Dorsolateral prefrontal cortex (tissue), 122 donors: ENCODE measurements at places on chromosomes 11 and 22. TPM values are rescaled to one million over a fixed set of nuclear protein-coding genes. Genes with fewer than 3 reads are reported as not detected.

DNA sequence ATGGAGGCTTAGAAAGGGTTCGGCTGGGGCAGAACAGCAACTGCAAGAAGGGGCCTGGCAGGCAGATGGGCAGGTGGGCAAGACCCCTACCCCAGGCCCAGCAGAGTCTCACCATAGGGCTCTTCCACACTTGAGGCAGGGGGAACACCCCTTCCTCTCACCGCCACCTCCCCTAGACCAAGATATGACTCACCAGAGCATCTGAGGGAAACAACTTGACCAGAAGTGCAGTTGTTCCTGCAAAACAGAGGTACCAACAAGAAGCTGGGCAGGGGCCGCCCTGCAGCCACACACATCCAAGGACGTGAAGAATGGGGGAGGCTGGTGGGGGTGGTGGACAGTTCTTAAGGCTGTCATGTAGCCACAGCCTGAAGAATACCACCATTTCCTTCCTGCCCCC is 10.9 kb downstream of the TMPRSS5 start:
- DNase-seq = no peak

GRCh38 chr22:24095826-24096757 is 85.0 kb downstream of the CABIN1 start:
- no peak for DNase-seq

Gene RAB36
- total RNA-seq = 13.6 TPM

Gene PGA5
- not detected for total RNA-seq

DNA sequence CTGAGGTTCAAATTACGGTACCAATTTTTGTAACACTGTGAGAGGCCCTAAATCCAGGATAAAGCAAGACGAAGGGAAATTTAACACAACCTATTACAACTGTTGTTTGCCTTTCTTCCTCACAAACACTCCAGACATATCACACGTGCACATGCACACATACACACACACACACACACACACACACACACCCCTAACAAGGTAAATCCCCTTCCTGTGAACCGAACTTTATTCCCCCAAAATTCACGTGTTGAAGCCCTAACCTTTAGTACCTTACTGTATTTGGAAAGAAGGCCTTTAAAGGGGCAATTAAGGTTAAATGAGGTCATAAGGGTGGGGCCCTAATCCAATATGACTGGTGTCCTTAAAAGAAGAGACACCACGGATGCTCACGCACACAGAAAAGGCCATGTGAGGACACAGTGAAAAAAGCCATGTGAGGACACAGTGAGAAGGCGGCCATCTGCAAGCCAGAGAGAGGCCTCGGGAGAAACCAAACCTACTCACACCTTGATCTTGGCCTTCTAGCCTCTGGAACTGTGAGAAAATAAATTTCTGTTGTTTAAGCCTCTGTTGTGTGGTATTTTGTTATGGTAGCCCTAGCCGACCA is 1.8 kb downstream of the SERGEF start:
- no peak for DNase-seq

Gene DDI1
- total RNA-seq = not detected

DNA sequence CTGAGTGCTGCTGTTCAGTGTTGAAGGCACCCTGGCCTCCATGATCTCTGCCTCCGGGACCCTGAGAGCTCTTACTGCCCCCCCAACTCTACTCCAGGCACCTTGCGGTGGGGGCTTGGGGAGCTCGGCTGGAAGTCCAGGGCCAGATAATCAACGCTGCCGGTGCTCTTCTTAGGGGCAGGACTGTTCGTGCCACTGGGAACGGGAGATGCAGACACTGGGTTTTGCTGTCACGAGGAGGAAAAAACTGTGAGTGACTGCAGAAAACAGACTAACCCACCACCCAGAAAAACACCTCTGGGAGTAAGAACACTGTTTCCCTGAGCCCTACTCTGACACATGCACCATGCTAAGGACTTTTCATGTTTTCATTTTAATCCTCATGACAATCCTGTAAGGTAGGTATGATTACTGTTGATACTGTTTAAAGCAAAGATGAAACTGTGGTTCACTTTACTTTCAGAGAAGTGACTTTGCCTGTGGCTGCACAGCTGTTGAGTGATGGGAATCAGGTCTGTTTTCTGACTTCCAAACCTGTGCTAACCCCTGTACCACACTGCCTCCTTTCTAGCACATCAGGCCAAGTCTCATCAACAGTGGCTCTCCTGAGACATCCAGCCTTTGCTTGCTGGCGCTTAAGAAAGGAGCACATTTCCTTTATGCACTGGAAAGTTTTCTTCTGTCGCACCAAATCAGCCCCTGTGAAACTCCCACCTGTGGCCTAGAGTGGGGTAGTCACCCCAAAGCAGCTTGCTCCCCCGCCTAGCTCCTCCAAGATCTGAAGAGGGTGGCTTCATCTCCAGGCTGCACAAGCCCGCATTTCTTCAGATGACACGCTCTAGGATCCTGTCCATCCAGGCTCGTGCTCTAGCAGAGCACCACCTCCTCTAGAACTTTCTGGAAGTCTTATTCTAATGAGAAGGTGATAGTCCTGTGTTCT is 31.8 kb downstream of the USP35 start:
- no peak for DNase-seq

Gene MALAT1
- total RNA-seq = 13,772 TPM

DNA sequence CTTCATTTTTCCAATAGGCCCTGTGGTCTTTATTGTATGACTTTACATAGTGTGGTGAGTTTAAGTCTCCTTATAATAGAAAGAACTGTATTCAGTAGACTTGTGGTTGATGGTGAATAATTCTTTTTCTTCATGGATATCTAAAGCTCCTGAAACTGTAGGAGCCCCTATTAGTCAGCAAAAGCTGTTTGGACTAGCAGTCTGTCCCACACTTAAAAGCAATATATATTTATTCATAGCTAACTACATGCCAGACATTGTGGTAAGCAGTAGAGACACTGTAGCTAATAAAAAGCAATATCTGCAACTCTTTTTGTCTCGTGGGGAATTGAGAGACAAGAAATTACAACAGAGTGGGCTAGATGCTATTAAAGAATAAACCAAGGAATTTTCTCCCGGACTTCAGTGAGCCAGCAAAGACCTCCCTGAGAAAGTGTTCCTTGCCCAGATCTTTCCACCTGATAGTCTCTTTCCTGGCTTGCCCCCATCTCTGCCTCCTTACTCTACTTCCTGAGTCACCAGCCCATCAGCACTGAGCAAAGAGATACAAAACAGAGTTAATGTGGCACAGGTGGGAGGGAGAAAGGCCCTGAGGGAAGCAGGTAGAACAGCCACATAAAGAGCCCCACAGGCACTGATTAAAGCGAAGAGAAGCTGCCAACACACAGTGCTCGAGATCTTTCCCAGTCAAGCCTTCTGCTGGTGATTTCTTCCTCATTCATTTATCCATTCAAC is 1.4 kb upstream of the OR52W1 start:
- DNase-seq = no peak

DNA sequence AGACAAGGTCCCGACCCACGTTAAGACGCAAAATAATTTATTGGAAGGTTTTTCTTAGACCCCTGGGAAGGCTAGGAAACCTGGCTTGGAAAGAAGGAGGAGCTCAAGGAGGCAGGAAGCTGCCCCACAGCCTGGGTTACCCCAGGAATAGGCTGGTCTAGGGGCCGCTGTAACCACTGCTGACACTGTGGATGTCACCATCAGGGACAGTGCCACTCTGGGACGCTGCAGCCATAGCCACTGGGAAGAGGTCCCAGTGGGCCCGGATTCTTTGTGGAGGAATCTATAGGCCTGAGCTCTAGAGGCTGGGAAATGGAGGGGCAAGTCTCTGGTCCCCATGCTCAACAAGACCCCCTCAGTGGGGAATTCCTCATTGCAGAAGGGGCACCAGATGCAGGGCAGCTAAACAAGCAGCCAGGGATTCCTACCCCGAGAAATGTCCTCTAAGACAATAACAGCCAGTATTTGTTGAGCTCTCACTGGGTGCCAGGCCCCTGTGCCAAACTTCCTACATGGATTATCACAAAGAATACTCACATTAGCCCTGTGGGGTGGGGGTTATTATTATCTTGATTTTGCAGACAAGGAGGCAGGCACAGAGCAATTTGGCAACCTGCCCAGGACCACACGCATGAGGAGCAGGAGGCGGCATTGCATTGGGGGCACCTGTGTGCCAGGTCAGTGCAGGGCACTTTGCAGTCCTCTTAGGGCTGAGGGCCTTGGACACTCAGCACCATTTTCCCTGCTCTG is 19.5 kb upstream of the CHKA start:
- peak; percentile 55 for DNase-seq

DNA sequence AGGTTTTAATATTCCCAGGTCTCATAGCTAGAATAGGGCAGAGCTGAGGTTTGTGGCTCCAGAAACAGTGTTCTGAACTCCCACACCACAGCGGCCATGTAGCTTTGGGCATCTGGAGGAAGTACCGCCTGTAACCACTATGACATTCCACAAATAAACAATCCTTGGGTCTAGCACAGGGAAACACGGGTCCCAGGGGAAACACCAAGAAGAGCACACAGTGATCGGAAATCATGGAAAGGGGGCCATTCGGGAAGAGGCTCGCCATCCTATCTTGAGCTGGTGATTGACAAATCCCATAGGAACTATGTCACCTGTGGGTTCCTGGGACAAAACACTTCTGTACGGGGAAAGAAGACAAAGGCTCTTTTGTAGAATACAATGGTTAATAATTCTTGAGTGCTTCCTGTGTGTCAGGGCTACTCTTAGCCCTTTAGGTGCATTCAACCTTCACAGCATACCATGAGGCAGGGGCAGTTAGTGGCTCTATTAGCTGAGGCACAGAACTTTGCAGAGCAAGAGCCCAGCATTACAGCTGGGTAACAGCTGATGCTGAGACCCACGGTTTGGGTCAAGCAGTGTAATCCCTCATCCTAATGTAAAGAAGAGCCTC is 514.2 kb downstream of the NTM start:
- DNase-seq = no peak

DNA sequence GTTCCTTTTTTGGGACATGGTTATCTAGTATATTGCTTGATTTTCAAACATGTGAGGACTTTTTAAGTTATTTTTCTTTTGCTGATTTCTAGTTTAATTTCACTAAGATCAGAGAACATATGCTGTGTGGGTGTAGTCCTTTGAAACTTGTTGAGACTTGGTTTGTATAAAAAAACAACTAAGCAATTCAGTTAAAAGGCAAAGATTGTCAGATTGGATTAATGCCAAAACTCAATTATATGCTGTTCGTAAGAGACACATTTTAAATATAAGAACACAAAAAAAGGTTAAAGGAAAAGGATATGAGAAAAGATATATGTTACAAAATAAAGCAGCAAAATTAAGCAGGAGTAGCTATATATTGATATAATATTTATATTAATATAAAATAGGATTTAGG is 17.8 kb upstream of the RRM1 start:
- no peak for DNase-seq

DNA sequence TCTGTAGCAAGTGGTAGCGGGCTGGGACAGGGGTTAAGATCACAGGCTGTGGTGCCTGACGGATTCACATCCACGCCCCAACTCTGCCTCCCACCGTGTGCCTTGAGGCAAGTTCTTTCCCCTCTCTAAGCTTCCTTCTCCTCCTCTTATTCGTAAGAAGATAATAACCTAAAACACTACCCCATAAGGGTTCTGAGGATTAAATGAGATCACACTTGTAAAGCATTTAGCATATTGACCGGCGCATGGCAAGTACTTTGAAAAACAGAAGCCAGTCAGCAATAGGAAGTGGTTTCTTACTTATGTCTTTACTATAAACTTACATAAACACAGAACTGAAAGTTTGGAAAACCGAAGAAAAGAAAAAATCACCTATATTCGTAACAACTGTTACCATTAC is 15.5 kb upstream of the LMO2 start:
- DNase-seq = no peak

DNA sequence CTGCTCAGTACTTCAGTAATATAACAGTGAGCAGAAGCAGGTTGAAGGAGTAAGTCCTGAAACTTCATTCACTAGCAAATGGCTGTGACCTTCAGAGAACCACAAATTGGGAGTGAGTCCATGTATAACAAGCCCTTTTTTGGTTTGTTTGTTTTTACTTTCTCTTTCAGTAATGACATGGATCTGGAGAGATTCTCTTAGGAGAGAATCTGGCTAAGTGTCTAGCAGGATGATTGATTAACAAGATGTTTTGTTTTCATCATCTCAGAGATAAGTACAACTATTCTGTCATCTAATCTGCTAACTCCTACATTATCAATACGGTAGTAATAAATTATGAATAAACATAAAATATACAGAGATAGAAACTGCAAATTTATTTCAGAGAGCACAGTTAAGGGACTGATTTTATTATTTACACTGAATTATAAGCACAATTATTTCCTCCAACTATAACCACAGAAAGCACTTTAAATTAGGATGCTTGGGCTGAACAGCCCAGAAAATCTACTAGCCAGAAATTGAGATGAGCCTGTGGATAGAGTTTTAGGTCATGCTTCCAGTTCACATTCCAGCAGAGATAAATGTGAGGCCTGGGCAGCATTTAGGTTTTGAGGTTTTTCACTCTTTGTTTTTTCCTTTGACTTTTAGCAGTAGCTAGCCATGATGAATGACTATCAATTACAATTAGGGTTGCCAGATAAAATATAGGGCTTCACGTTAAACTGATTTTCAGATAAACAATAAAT is 429.3 kb upstream of the FAT3 start:
- no peak for DNase-seq

DNA sequence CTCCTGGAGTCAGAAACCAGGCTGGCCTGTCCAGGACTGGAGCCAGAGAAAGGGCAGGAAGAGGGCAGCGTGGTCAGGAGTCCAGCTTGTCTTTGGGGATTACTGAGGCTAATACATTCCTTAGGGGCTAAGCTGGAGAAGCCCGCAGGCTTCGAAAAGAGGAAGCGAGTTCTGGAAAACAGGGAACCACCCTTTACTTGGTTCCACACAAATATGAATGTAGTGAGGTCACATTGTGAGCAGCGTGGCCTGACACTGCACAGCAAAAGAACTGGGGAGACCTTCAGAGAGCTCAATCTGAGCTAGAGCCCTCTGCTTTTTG is 132.3 kb downstream of the CEP164 start:
- DNase-seq = no peak

Gene DUSP8
- 90.4 TPM for total RNA-seq

Gene CHRM1
- total RNA-seq = 72.9 TPM

Gene SLC29A2
- total RNA-seq = 7.6 TPM

GRCh38 chr11:119685111-119685746 is 43.8 kb downstream of the NECTIN1 start:
- no peak for DNase-seq
